CD4-positive, CD25-positive, alpha-beta regulatory T cell (primary cell): ENCODE measurements at places on chromosomes 11 and 22. TPM values are rescaled to one million over a fixed set of nuclear protein-coding genes. Genes with fewer than 3 reads are reported as not detected.

GRIA4 gene
- polyA plus RNA-seq, result not detected

LMO2 gene
- polyA plus RNA-seq, result not detected

DKK3 gene
- polyA plus RNA-seq, result 1.9 TPM

FAM180B gene
- not detected for polyA plus RNA-seq

DNA sequence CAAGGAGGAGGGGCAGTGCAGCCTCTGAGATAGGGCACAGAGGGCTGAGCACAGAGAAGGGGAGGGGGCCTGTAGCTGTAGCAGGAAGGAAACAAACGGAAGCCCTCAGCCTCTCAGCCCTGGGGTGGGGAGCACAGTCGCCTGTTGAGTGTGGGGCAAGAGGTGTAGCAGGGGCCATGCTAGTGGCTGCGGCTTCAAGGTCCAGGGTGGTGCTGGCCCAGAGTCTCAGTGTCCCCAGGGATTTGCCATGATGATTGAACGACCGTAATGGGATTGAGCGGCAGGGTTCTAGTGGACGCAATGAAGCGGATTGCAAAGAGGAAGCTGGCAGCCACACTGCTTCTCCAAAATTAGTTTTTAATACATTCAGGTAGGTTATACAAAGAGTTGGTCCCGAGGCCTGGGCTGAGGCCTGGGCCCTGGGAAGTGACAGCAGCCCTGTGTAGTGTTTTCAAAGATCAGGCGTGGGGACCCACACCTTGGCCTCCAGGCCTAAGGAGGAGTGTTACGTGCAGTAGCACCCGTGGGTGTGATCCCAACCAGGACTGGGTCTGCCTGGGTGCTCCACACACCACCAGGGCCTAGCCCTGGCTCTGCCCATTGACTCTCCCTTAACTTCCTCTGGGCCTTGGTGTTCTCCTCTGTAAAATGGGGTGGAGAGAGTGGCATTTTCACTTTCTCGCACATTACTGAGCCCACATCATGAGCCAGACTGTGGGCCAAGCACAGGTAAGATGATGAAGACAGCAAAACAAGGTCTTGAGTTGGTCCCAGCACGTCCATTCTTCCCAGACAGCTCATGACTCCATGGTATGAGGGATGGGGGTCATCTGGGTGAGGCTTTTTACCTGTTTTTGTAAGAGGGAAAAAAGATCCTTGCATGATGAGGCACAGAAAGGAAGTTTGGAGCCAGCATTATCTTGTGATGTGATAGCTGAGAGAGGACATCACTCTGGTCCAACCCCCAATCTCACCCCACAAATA lies 13.1 kb downstream of the LRRC32 start:
- no peak for DNase-seq

GRCh38 chr11:539971-540481 lies 2.7 kb downstream of the LRRC56 start:
- no peak for DNase-seq

GRCh38 chr22:23897320-23897719 lies 3.1 kb downstream of the MIF start:
- DNase-seq, result no peak

- DNase-seq, result peak; percentile 68
Measured at GRCh38 chr11:64359712-64360445, 917 bp downstream of the RPS6KA4 start.

- no peak for DNase-seq
Measured at GRCh38 chr11:67278135-67278938, 10.8 kb upstream of the ANKRD13D start.

- no peak for DNase-seq
Measured at GRCh38 chr11:33669598-33670249, 30.9 kb downstream of the C11orf91 start.

DNA sequence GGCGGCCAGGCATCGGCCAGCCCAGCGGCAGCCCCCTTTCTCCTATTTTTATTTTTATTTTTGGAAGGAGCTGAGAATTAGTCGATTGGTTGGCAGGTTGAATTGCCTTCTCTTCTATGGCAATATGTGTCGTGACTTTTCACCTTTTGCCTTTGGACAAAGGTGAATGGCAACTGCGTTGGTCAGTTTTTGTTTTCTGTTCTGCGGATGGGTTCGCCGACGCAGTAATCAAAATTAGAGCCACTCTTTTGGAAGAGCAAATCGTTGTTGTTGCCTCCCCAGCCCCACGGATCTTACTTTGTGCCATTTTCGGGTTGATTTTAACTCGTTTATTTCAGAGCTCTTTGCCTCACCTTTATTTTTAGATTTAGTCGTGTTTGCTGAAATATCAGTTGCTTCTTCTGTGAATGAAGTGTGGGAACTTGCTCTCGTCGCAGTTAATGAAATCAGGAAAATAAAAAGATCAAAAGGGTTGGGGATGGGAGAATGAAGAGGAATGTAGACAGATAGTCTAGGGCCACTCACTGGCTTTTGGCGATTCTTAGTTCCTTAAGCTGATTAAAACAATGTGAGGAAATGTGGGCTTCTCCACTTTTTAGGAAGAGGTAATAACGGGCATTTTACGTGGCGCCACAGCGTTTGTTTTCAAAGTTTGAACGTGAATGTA lies 1.6 kb downstream of the CECR2 start:
- DNase-seq, result no peak

DNA sequence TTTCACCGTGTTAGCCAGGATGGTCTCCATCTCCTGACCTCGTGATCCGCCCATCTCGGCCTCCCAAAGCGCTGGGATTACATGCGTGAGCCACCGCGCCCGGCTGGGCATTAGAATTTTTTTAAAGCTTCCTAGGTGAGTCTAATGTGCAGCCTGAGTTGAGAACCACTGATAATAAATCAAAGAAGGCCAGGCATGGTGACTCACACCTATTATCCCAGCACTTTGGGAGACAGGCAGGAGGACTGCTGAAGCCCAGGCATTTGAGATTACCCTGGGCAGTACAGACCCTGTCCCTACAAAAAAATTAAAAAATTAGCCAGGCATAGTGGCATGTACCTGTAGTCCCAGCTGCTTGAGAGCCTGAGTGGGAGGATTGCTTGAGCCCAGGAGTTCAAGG lies 13.7 kb downstream of the MEI1 start:
- DNase-seq, result no peak

GRCh38 chr11:102237096-102237735 lies 80.1 kb upstream of the BIRC3 start:
- DNase-seq, result no peak

GRCh38 chr11:5285703-5286340 lies 15.9 kb downstream of the OR51B4 start:
- DNase-seq, result no peak

DNA sequence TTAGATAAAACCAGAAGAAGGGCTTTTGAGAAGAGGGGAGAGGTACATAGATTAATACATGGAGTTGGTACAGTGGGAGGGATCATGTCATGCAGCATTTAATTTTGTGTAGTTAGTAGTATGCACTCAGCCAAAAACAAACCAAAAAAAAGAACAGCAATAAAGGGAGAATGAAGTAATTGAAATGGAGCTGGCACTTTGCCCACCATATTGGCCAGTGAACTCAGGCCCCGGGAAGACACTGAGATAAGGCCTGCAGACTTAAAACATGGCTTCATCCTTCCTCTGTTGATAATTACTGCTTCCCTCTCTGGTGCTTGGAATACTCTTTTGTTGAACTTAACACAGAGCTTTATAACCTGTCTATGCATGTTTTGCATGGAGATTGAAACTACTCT lies 3.1 kb downstream of the PANX1 start:
- no peak for DNase-seq

GRCh38 chr22:35657571-35658312 lies 9.5 kb downstream of the APOL6 start:
- DNase-seq, result no peak

GRCh38 chr11:35874751-35875450 lies 69.0 kb upstream of the LDLRAD3 start:
- no peak for DNase-seq

DNA sequence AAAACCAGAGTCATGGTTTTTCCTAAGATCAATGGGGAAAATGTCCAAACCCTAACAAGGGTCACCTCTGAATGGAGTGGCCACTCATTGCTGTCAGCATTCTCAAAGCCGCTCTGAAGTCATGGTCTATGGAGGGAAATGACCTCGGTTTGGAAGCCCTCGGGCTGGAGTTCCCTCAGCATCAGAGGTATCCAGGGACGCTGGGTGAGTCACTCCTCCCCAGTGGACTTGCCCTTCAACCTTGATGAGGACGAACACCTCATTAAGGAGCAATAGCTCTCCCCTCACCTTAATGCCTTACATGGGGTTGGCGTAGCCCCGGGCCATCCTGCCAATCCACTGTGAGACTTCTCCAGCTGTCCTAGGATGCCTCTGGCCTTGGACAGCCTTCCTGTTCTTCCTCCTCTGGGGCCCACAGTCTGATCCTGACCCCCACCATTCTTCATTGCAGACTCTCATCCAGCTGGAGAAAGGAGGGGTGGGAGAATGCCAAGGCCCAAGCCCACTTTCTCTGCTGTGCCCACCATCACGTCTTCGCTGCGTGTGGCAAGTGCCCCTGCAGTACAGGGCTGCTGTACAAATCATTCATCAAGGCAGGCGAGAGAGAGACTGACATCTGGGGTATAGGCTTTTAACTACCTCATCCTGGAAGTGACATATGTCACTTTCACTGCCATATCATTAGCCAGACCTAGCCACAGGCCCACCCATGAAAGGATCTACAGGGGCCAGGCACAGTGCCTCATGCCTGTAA lies 25.4 kb upstream of the MYH9 start:
- no peak for DNase-seq

DNA sequence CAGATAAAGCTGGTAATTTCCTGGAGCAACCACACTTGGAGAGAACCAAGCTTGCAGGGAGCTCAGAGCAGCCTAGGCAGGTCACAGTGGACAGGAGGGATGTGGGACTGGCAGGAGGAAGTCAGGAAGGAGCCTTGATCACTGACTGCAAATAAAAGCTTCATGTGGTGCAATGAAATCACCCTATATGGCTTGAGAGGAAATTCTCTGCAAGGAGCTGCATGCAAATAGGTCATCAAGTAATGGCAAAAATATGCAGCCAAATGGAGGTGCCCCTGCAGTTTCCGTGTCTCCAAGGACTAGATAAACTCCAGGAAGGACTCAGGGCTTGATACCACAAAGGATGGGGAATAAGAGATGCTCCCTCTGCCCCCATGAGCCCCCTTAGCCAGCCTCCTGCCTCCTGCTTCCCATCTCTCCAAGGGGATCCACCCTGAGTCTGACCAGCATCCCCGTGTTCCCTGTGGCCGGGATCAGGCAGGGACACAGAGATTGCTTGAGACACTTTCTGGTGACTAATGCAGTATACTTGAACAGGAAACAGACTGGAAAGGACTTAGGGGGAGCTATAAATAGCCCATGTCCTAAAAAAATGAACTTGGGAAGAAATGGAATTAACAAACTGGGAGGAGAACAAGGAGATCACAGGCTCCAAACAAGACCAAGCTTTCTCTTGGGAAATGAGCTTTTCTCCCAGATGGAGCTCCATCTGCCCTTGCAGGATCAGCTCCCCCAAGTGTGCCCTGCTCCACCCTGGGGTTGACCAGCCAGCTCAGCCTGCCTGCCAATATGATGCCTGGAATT lies 23.9 kb upstream of the MICAL2 start:
- DNase-seq, result peak; percentile 37
